ENCODE measurements at places on chromosomes 6 and 20.
A peak's percentile ranks its signal among the peaks of the same experiment; 100 is the strongest.

DNA sequence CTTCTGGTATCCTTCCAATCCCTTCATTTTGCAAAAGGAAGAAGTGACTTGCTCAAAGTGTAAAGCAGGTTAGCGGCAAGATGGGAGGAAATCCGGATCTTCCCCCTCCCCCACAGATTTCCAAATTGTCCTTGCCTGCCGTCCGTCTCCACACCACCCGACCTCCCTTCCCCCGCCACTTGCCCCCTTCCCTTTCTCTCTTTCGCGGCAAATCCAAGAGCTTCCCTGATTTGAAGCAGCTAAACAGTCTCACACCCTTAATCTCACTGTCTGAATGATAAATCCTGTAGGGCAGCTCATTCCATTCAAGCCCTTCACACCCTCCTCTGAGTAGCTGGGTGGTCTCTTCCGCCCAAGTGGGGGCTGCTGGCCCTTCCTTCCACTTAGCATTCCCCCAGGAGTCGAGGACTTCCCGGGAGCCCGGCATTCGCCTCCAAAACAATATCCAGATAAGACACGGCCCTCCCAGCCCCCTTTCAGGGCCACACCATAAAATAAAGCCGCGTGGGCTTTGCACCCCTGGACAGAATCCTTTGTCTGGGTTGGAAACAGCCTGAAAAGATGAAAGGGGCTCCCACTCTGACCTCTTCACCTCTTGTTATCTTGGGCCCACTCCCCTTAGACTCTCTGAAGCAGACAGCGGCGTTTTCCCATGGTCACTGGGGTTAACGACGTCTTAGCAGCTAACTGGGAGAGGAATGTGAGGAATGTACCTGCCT, 44.0 kb upstream of the PIM1 start:
- DNase-seq: no peak

DNA sequence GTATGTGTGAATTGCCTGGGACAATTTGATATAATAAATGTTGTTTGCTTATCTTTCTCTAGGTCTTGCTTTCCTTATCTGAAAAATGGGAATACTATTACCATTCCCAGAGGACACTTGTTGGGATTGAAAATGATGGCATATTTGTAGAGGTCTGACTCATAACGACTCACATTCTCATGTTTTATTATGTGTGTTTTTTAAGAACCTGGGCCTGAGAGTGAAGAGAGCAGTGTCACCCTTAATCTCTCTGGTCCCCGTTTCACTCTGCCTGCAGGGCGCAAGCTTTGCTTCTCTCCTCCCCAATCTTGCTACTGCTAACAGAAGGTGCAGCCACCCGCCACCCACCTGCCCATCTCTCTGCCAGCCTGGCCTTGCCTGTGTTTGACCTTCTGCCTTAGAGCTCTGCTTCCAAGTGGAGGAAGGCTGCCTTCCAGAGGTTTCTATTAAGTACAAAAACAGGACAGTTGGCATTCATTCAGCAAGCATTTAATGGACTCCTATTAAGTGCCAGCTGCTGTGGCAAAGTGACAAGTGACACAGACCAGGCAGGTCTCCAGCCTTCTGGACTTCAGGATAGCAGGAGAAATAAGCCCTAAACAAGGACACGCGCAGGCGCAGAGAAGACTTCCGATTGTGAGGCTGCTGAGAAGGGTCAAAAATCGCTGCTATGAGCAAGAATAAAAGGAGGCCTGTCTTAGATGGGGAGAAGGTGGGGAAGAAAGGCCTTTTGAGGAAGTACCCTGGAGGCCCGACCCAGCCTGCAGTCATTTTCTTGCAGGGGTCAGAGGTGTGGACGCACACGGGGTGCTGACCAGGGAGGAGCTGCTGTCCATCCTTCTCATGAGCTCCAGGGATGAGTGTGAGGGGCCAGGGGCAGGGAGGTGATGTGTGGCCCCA, 112.5 kb downstream of the JPH2 start:
- no peak for DNase-seq

DNA sequence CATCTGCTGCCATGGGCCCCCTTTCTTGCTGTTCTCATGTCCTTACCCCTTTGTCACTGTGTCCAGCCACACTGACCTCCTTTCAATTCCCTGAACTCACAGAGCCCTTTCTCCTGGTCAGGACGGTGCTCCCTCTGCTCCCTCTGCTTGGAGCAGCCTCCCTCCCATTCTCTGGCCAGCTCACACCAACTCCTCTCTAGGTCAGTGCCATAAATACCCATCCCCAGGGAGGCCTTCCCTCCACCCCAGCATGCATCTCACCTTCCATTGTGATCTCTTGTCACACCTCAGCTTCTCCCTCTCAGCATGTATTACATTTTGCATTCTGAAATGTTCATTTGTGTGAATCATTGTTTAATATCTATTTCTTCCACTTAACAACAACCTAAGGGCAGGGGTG, 86.4 kb upstream of the PRND start:
- no peak for DNase-seq

GRCh38 chr20:63333241-63333836, 27.8 kb downstream of the CHRNA4 start:
- DNase-seq: no peak

DNA sequence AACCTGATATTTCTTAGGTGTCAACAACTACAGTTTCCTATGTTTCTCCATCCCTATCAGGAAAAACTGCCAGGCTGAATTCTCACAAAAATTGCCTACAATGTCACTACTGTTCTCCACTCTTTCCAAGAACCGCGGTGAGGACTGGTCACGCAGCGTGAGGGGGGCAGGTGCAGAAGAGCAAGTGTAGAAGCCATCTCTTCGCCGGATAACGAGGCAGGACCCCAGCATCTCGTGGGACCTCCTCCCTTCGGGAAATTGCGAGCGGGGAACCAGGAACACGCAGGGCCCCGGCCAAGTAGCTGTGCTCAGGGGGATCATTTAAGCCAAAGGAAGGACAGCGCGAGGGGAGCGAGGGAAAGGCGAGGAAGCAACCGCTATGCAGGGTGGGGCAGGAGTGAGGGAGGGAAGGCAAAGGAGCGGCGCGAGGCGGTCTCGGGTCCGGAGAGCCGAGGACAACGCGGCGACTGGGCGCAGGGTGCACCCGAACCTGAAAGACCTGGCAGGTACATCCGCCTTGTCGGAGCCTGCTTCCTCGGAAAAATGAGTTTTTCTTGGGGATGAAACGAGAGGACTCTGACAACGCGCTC, 559 bp downstream of the APMAP start:
- no peak for DNase-seq

DNA sequence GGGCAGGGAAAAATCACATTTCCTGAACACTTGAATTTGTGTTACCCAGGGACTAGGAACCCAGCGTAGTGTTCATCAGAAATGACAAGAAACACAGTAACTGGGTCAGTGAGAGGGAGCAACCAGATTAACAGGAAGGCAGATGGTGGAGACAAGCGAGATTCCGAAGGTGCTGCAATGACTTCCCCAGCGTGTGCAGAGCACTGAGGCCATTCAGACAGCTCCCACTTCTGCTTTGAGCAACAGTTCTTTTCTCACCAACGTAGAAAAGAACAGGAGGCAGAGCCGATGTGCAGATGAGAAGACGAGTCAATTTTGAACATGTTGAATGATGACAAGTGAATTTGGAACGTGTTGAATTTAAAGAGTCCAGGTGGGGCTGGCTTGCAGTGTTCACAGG, 63.1 kb upstream of the IFNGR1 start:
- DNase-seq: no peak

- no peak for DNase-seq
These were observed 68.1 kb downstream of the PREX1 start for GRCh38 chr20:48759631-48760245.

GRCh38 chr6:33815854-33816253, 12.1 kb upstream of the MLN start:
- no peak for DNase-seq

DNA sequence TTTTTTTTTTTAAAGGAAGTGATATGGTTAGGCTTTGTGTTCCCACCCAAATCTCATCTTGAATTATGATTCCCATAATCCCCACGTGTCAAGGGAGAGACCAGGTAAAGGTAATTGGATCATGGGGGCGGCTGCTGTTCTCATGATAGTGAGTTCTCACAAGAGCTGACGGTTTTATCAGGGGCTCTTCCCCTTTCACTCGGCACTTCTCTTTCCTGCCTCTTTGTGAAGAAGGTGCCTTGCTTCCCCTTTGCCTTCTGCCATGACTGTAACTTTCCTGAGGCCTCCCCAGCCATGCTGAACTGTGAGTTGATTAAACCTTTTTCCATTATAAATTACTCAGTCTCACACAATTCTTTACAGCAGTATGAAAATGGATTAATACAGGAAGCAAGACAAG, 64.3 kb downstream of the ZFP64 start:
- no peak for DNase-seq

GRCh38 chr6:41943456-41943855, 1.8 kb upstream of the CCND3 start:
- DNase-seq: no peak

GRCh38 chr20:54002741-54003140, 67.7 kb downstream of the BCAS1 start:
- DNase-seq: no peak

GRCh38 chr6:52662031-52662430, 8.9 kb upstream of the TMEM14A start:
- no peak for DNase-seq

GRCh38 chr20:12911372-12911771, 97.4 kb upstream of the SPTLC3 start:
- no peak for DNase-seq

DNA sequence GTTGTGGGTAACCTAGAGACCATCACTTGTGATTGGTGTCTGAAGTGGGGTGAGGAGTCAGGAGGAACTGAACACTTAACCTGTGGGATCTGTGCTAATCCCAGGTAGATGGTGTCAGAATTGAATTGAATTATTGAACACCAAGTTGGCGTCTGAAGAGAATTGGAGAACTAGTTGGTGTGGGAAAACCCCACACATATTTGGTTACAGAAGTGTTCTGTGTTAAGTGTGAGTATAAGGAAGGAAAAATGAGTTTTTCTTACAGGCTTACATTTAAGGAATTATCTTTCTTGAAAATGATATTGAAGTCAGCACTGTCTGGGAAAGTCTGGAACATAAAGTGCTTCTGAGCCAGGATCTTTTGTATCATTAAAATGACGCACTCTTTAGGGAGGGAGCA, 182.9 kb upstream of the ECI2 start:
- no peak for DNase-seq

DNA sequence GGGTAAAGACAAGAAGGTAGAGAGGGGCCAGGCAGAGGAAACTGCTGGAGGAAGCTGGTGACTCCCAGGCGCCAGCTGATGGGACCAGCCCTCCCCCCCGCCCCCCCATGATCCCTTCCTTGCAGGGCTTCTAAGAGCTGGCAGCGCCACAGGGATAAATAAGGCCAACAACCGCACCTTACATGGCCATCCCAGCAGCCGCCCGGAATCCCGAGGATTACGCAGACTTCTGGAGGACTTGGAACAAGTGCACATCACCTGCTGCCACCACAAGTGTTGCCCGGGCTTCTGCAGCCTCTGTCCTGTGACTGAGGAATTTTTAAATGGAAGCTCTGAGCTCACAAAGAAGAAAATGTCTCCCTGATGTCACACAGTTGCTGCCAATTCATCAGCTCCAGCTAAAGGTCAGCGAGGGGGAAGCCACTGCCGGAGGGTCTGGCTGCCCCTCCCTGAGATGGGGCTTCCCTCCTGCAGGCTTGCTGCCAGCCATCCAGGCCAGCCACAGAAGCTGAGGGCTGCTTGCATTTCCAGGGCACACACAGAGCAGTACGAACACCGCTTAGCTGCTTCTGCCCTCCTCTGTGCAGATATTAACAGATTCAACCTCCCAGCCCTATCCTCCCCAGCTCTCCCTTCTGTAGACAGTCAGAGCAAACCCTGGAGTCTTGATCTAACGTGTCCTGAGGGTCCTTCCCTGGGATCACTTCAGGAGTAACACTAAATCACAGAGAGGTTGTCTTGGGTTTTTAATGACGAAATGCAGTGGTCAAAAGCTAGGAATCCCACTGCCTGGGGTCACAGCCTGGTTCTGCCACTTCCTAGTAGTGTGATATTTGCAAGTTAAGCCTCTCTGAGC, 38.6 kb upstream of the PIM1 start:
- no peak for DNase-seq

GRCh38 chr6:63305277-63305676, 14.5 kb downstream of the LGSN start:
- no peak for DNase-seq

- no peak for DNase-seq
These were observed 79.4 kb downstream of the ROS1 start for GRCh38 chr6:117346142-117346930.

GRCh38 chr6:143775336-143775735, 67.8 kb upstream of the LTV1 start:
- DNase-seq: no peak

GRCh38 chr6:86856937-86857563, 80.3 kb upstream of the HTR1E start:
- peak; percentile 11 for DNase-seq

- no peak for DNase-seq
These were observed 37.4 kb downstream of the JAG1 start for GRCh38 chr20:10636326-10636818.

DNA sequence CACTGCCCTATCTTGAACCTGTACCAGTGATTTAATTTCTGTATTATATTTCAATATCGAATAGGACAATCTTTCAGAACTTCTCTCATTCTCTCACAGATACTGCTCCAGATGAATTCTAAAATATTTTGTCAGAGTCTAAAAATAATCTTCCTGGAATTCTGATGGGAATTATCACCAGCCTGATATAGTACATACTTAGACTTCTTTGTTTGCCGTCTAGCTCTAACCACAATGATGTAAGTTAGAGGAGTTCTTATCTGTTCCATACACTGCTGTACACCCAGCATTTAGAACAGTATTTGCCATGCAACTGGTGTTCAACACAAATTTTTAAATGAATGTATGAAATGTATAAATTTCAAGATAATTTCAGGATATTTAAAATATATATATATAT, 1.3 kb upstream of the HUS1B start:
- DNase-seq: no peak

DNA sequence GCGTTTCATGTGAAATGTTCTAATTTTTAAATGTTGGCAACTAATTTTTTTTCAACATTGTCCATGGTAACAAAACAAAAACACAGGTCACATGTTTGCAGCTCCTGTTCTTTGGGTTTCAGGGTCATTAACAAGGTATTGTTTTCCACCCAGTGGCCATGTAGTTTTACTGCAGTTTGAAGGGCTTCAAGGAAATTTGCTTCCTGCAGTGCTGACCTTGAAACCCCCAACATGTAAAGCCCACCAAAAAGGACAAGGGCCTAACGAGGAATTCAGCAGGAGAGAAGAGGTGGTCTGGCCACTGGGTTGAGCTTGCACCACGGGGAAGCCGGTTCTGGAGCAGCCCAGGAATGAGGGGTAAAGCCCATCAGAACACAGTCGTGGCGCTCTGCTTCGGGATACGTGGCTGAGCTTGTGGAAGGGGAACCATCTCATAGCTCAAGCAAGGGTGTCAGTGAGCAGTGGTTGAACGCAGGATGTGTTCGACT, 13.9 kb upstream of the KLHL31 start:
- DNase-seq: no peak

- no peak for DNase-seq
These were observed 11.5 kb downstream of the WFDC3 start for GRCh38 chr20:45780159-45780558.

DNA sequence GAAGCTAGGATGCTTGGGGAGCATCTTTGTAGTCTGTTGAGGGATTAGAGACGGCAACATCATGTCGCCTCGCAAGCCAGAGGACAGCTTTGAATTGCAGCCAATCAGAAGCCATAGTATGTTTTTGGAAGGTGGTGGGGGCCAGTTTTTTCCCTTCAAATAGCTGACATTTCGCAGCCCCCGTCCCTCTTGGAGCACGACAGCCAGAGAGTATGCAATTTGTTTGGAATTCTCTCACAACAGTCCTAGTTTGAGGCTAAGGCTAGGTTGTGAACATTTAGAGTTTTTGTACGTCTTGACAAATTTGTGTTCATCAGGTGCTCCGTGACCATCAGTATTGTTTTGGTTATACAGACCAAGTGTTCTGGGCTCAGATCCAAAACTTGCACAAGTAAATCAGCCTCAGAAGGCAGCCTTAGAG, 83.3 kb downstream of the PLCB1 start:
- no peak for DNase-seq
